ENCODE measurements at places on chromosomes 6 and 20.
A peak's percentile ranks its signal among the peaks of the same experiment; 100 is the strongest.

DNA sequence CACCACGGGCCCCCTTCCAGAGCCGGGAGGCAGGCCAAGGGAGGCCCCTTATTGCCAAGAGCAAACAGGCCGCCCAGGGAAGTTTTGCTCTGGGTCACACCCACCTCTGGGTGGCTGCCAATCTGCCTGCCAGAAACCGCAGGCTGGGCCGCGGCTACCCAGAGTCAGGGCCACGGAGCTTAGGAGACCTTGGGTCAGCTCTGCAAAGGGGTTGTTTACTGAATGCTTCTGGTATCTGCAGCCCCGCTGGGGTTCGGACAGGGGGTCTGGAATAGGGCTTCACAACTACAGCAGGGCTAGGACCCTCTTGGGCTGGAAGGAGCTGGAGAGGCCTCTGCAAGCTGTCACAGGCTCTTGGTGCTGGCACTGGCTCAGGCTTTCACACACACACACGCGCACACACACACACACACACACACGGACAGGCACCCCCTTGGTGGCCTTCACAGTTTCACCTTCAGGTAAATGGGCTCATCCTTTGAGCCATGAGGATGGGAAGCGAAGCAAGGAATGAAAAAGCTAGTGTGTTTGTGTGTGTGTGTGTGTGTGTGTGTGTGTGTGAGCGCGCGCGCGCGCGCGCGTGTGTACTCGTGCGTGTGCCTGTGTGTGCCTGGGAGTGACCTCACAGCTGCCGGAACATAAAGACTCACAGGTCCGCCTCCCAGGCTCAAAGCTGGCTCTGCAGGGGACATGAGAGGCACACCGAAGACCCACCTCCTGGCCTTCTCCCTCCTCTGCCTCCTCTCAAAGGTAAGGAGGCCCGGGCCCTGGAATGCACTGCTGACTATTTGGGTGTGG is at the start of gene CCN5:
Gene CCN5, plus strand, starts transcription at position 669 of the 798 bp plus-strand sequence. Its CDS starts 22 bp downstream, at position 691.
- peak; percentile 63 for DNase-seq

- DNase-seq = no peak
Measured at GRCh38 chr20:1463971-1464570, 2.6 kb downstream of the NSFL1C start.

DNA sequence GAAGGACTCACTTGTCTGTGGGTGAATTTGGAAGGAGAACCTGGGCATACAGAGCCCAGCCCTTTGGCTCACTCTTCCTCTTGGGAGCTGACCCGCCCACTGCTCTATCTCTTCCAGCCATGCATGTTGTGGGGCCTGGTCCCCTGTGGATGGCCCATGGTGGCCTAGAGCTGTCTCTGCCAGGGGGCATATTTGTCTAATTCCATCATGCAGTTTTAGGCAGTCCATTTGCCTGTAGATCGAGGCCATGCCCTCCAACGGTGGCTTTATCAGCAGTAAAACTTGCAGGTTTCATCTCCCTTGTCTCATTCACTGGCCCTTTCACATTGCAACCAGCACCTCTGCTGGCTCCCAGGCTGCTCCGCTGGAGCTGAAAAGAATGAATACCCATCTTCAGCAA is 12.9 kb upstream of the EZR start:
- no peak for DNase-seq

DNA sequence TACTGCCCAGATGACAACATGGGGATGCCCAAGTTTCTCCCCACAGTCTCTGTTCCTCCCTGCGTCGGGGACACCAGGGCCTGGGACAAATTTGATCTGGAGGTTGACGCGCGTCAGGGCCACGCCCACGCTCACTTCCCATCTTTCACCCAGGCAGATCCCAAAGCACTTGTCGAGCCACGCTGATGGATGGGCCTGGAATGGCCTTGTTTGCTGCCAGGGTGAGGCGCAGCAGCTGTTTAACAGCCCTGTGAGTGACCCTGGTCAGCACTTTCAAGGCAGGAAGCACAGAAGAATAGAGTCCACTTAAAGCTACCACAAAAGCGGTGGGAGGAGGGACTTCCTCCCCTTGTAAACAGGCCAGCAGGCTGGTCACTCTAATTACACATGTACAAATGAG is 324.7 kb upstream of the JARID2 start:
- no peak for DNase-seq

- DNase-seq = no peak
Measured at GRCh38 chr20:31974951-31975487, 7.1 kb downstream of the XKR7 start.

GRCh38 chr20:13819885-13820645 is 35.2 kb downstream of the NDUFAF5 start:
- DNase-seq = peak; percentile 23
